Memory B cell (primary cell): ENCODE measurements at places on chromosomes 12 and 14.

GRCh38 chr14:50875359-50876070 is 3.7 kb downstream of the ABHD12B start:
- H3K4me3 ChIP-seq = no peak overlapping the region
- no peaks in the 10 kb centered on the region for H3K36me3 ChIP-seq
- peaks cover 16% of the 10 kb centered on the region for H3K27me3 ChIP-seq
- DNase-seq = peak; percentile 30
- no peak overlapping the region for H3K27ac ChIP-seq
- H3K4me1 ChIP-seq = peaks cover 15% of the 10 kb centered on the region

- H3K4me1 ChIP-seq = peaks cover 3% of the 10 kb centered on the region
- no peaks in the 10 kb centered on the region for H3K36me3 ChIP-seq
- H3K27ac ChIP-seq = no peak overlapping the region
- H3K4me3 ChIP-seq = no peak overlapping the region
Measured at GRCh38 chr14:88380405-88380804, 5.1 kb upstream of the SPATA7 start.

DNA sequence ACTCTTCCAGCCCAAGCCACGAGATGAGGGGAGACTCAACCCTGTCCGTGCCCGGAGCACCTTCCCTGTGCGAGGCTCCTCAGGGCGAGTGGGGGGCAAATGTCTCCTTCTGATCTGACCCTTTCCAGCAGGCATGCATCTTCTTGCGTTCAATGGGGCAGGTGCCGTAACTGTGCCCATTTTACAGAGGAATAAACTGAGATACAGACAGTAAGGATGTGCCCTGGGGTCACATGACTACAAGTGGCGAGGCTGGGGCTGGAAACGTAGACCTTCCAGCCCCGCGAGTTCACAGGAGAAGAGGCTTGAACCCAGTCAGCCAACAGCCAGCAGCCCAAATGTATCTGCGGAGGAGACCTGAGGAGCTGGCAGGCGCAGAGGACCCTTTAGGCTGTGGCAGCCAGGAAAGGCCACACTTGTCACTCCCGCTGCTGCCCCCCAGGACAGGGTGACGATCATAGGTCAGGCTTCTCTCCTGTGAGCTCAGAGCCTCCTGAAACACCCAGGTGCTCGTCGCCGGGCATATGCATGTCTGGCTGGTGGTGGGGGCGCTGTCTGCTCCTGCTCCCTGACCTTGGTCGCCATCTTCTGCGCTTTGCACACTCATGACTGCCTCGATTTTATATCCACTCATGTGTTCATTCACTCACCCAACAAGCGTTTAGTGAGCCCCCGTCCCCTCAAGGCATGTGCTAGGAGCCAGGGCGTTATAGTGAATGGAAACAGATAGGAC is 41.7 kb downstream of the CCDC88C start:
- H3K4me1 ChIP-seq = peaks cover 72% of the 10 kb centered on the region
- H3K27ac ChIP-seq = peak overlapping the region; percentile 92
- no peaks in the 10 kb centered on the region for H3K27me3 ChIP-seq
- H3K36me3 ChIP-seq = peaks cover 7% of the 10 kb centered on the region
- no peak overlapping the region for H3K4me3 ChIP-seq
- no peak for DNase-seq

DNA sequence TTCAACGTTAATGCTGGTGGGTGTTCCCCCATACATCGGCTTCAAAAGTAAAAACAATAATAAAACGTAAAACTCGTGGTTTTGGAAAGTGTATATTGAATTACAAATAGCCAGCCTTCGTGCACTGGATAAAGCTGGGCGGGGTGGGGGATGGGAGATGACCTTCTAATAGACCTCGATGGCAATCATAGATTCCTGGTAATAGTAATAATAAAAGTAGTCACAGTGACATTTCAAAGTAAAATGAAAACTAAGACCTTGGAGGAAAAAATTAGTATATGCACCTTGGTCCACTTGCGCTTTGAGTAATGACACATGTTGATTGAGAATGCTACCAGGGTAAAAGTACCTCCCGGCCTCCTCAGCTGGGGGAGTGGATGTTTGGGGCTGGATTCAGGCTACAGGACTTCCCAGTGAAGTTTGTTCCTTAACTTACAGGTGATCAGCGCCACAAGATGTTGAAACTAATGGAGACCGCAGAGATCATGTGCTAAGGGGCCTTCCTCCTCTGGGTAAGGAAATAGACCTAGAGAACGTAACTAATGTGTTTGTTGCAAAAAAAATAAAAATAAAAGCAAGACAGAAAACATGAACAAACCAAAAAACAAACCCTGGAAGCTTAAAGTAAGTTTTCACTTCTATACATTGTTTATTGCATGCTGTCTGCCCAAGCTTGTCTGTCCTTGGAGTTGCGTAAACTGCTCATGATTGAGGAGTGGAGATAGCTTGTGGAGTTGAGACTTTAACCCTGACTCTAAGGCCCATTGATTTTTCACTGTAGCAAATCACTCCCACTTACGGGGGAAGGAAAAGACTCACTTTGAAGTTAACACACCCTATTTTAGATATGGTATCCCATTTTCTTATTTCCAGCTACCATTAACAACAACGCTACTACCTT is 907 bp upstream of the LRIG3 start:
- no peaks in the 10 kb centered on the region for H3K36me3 ChIP-seq
- H3K4me3 ChIP-seq = no peak overlapping the region
- peaks cover 6% of the 10 kb centered on the region for H3K27me3 ChIP-seq
- H3K27ac ChIP-seq = no peak overlapping the region
- no peaks in the 10 kb centered on the region for H3K4me1 ChIP-seq

DNA sequence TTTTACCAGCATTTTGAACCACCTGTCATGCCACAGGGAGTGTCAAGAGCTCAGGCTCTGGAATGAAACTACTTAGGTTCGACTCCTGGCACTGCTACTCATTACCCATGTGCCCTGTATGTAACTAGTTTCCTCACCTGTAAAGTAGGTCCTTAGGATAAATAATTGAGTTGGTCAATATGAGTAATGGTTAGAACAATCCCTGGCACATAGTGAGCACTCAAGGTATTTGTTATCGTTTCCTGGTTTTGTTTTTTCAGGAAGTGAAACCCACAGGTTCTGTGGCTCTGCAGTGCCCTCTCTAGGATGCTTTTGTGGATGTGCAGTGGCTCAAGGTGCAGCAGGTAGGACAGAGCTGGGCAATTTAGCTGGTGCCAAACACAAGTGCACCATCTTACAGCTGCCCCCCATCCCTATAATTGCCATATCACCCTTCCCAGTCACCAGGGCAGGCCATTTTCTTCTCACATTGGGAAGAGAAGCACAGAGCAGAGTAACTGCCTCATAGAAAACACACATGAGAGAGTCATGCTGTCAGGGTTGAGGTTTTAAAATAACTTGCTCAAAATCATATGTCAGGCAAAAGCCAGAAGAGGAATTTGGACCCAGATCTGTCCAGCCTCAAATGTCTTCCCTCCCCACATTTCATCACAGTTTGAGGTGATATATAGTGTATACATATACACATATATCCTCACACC is 297.5 kb downstream of the RPAP3 start:
- no peak overlapping the region for H3K27ac ChIP-seq
- DNase-seq = peak; percentile 67
- H3K4me3 ChIP-seq = no peak overlapping the region
- peaks cover 3% of the 10 kb centered on the region for H3K36me3 ChIP-seq
- peaks cover 7% of the 10 kb centered on the region for H3K4me1 ChIP-seq

- H3K4me3 ChIP-seq = no peak overlapping the region
- H3K36me3 ChIP-seq = no peaks in the 10 kb centered on the region
Measured at GRCh38 chr14:88995437-88996198, 171.2 kb downstream of the TTC8 start.

DNA sequence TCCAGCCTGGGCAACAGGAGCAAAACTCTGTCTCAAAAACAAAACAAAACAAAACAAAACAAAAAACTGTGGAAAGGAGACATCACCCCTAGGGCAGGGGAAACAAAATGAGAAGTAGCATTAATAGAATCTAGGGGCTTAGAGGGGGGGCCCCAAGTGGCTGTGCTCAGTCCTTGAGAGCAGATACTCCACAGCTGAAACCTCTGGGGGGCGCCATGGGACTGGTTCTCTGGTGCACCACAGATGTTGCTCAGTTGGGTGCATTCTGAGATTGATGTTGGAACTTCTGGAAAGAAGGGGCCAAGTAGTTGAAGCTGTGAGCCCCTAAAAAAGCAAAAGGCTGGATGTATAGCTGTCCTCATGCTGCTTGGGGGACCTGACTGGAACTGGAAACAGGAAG is 11.8 kb upstream of the SYNE2 start:
- no peaks in the 10 kb centered on the region for H3K4me1 ChIP-seq
- H3K4me3 ChIP-seq = no peak overlapping the region
- H3K27me3 ChIP-seq = no peaks in the 10 kb centered on the region
- no peak overlapping the region for H3K27ac ChIP-seq

DNA sequence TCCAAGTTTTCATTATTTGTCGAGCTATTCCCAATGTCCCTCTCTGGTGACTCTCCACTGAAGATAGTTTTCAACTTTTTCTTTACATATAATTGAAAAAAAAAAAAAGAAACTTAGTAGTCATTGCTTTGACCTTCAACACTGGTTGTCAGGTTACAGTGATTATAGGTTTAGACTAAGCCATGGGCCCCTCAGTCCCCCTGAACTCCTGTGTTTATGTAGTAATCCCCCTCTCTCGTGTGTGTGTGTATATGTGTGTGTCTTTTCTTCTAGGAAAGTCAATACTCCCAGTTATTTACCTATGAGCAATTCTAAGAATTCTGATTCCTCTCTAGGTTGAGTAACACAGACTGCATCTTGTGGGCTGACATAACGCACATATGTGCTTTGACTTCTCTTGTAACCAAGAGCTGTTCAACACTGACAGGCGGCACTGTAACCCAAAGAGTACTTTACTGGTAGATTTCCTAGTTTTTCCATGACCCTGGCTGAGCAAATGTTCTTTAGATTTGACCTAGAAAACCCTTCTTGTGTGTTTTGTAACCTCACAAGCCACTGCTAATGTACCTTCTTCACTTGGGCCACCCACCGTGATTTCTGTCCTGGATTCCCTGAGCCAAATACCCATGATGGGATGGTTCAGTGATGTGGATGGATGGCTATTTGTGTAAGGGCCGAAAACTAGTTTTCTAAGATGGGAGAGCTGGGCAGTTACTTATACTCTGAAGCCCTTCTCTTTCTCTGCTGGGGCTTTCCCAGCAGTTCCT is 15.0 kb upstream of the MANSC4 start:
- H3K4me1 ChIP-seq = no peaks in the 10 kb centered on the region
- no peak for DNase-seq
- H3K27ac ChIP-seq = peak overlapping the region; percentile 28
- H3K4me3 ChIP-seq = no peak overlapping the region

DNA sequence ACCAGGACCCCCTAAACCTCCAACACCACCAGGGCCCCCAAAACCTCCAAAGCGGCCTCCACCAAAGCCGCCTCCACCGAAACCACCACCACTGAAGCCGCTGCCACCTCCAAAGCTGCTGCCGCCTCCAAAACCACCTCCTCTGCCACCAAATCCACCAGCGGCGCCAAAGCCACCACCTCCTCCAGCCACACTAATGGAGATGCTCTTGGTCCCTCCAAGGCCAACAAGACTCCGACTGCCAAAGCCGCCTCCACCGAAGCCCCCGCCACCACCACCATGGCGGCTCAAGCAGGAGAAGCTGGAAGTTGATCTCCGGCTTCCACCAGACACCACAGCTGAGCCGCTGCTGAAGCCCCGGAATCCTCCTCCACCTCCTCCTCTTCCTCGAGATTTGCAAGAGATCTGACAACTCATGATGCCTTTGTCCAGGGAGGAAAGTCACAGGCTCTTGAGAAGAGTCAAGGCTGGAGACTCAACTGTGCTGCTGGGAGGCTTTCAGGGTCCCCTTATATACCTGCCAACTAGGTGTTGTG is at the start of gene KRT2:
TSS of gene KRT2 (minus strand) at position 486 of the 536 bp plus-strand sequence. CDS start at position 417, 69 bp downstream.
- peaks cover 7% of the 10 kb centered on the region for H3K27me3 ChIP-seq
- H3K27ac ChIP-seq = no peak within 1 kb of the TSS
